ENCODE measurements at places on chromosomes 5 and 9.

DNA sequence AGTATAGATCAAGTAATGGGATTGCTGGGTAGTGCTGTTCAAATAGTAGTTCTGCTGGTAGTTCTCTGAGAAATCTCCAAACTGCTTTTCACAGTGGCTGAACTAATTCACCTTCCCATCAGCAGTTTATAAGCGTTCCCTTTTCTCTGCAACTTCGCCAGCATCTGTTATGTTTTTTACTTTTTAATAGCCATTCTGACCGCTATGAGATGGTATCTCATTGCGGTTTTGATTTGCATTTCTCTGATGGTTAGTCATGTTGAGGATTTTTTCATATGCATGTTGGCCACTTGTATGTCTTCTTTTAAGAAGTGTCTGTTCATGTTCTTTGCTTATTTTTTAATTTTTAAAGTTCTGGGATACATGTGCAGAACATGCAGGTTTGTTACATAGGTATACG, 279.2 kb upstream of the NREP start:
- DNase-seq = no peak

GRCh38 chr5:74266132-74266531, 374.4 kb downstream of the ENC1 start:
- DNase-seq = no peak

GRCh38 chr5:93186076-93186682, 394.8 kb downstream of the NR2F1-AS1 start:
- no peak for DNase-seq

DNA sequence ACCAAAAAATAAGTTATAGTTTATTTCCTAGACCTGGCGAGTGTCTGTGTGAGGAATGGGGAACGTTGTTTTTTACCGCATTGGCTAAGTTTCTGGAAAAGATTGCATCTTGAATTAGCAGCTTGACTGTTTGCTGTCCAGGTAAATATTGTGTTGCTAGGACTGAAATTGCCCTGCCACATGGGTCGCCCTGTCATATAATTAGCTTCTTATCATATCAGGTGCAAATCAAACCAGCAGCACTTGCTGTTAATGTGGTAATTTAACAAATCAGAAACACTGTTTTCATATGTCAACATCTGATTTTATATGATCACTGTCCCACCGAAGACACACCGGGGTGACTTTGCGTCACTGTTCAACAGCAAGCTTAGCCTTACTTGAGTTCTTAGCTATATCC, 63.7 kb upstream of the ZNF622 start:
- DNase-seq = no peak

GRCh38 chr5:73451224-73452130, 2.9 kb upstream of the FOXD1 start:
- peak; percentile 44 for DNase-seq

- peak; percentile 80 for DNase-seq
Measured at GRCh38 chr9:115013998-115014397, 83.6 kb upstream of the TNFSF8 start.

DNA sequence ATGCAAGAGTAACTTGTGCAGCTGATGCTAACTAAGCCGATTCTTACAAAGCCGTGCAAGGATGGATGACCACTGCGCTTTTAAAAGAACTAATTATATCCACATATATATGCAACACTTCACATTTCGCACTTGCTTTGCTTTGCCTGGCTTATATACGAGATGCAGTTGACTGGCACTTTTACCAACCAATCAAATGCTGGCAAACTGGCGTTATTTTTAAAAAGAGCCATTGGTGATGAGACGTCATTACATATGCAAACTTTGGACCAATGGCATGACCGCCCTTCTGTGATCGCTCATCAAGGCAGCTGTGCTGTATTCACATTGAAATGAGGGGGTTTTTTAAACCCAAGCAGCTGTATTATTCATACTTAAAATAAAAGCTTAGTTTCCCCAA, 1147.7 kb upstream of the WWC1 start:
- DNase-seq = no peak

GRCh38 chr5:115372146-115372545, 75.7 kb upstream of the CCDC112 start:
- no peak for DNase-seq

- no peak for DNase-seq
Measured at GRCh38 chr5:179437341-179438001, 92.2 kb upstream of the ADAMTS2 start.
